ENCODE measurements at places on chromosomes 12 and 14. TPM values are rescaled to one million over a fixed set of nuclear protein-coding genes. Genes with fewer than 3 reads are reported as not detected.

DNA sequence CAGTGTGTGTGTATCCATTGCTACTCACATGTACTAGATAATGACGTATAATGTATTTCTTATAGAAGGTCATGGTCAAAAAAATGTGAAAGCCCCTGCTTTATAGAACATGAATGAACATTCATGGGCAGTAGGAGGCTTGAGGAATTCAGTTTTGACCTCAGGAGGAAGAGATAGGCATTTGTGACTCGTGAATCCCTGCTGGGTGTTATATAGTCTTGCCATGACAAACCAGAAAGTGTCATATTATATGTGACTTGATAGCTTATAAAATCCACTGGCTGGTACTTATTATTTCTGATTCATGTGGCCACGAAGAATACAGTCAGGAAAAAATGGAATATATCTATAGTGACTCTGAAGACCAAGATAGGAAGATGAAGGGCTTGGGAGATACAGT lies 287.6 kb downstream of the CEP128 start:
- H3K27me3 ChIP-seq: no peaks in the 10 kb centered on the region
- DNase-seq: no peak
- no peaks in the 10 kb centered on the region for H3K36me3 ChIP-seq
- H3K4me1 ChIP-seq: no peaks in the 10 kb centered on the region
- H3K27ac ChIP-seq: no peak overlapping the region

The DEGS2 gene
- total RNA-seq: 0.38 TPM

GRCh38 chr12:93197067-93197593 lies 180.6 kb upstream of the NUDT4 start:
- H3K27ac ChIP-seq: no peak overlapping the region
- H3K4me1 ChIP-seq: no peaks in the 10 kb centered on the region
- no peak overlapping the region for H3K4me3 ChIP-seq
- DNase-seq: no peak
- H3K36me3 ChIP-seq: no peaks in the 10 kb centered on the region

The AKAP3 gene
- 0.76 TPM for total RNA-seq

DNA sequence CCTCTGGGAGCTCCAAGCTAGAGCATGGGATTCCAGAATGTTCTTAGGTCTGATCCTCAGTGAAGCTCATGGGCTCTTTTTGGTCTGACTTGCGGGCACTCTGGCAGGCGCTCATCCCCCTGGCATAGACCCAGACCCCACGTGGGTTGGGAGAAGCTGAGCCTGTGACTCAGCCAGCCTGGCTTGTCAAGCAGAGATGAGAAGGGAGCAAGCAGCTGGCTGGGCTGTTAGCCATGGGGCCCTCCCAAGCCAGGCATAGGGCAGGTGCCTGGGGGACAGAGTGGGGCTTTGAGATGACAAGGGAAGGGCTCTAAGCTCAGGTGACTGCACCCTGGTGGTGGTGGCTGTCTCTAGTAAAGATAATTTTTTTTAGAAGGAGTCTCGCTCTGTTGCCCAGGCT lies 80.3 kb upstream of the NOS1 start:
- no peak for DNase-seq
- no peaks in the 10 kb centered on the region for H3K36me3 ChIP-seq
- no peak overlapping the region for H3K27ac ChIP-seq
- H3K4me3 ChIP-seq: no peak overlapping the region
- H3K4me1 ChIP-seq: no peaks in the 10 kb centered on the region

DNA sequence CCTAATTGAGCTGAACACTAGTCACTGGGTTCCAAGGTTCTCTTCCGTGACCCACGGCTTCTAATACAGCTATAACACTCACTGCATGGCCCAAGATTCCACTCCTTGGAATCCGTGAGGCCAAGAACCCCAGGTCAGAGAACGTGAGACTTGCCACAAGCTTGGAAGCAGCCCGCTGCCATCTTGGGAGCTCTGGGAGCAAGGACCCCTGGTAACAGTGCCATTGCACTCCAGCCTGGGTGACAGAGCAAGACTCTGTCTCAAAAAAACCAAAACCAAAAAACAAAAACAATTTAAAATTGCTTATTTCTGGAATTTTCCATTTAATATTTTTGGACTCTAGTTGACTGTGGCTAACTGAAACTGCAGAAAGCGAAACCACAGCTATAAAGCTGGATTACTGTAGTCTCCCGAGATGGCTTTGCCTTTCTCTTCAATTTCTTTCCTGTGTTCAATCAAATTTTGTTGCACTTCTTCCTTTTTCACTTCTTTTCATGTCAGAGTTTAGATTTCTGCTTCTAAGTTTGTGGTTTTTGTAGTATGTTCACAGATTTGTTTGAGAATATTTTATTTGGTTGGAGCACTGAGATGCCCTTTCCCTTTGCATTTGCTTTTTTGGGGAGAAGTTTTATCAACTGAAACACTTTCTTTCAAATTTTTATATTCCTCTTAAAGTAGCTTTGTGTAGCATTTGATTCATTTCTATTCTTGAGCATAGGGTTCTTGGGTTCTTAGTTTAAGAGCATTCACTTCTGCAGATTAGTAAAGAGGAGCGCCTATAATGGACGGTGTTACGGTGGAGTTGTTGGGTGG lies 44.6 kb downstream of the DDHD1 start:
- no peaks in the 10 kb centered on the region for H3K36me3 ChIP-seq
- peak overlapping the region; percentile 87 for H3K27ac ChIP-seq
- peaks cover 5% of the 10 kb centered on the region for H3K4me1 ChIP-seq

The MGP gene
- 14.5 TPM for total RNA-seq

GRCh38 chr14:100782516-100783320 lies 43.2 kb upstream of the MEG3 start:
- no peak overlapping the region for H3K4me3 ChIP-seq
- H3K27ac ChIP-seq: no peak overlapping the region
- no peaks in the 10 kb centered on the region for H3K27me3 ChIP-seq
- no peaks in the 10 kb centered on the region for H3K36me3 ChIP-seq
- no peak for DNase-seq
- no peaks in the 10 kb centered on the region for H3K4me1 ChIP-seq

The CLEC7A gene
- total RNA-seq: 25.3 TPM

DNA sequence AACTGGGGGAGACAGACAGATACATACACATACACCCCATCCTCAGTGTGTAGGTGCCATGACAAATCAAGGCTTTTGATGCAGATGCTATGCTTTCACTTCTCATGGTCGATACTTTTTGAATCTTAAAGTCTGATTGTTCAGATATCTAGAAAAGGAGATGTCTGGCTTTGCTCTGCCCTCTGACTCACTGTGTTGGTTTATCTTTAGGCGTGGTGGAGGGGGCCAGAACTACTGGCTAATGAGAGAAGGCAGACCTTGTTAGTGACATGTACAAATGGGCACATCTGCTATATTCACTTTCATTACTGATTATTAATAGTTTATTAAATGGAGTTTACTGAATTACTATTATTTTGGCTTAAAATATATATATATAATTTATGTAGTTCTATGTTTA lies 444.3 kb upstream of the RGS6 start:
- H3K4me1 ChIP-seq: peaks cover 6% of the 10 kb centered on the region
- H3K27me3 ChIP-seq: no peaks in the 10 kb centered on the region
- no peak for DNase-seq
- H3K27ac ChIP-seq: no peak overlapping the region

DNA sequence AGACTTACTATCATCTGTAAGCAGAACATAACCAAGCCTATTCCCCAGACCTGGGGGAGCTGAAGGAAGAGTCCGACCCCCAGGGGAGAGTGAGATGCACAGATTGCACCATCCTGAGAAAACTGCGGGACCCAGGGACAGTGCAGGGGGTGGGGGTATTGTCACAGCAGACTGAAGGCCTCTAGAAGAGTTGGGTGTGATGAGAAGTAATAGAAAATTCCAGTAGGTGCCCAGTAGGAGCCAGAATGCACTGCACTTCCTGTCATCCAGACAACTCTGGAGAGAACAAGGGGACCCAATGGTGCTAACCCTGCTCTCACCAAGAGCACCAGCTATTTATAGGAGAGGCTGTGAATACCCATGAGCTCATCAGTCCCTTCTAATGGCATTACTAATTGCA lies 190.1 kb downstream of the BCL11B start:
- H3K4me3 ChIP-seq: no peak overlapping the region
- no peaks in the 10 kb centered on the region for H3K36me3 ChIP-seq
- no peaks in the 10 kb centered on the region for H3K27me3 ChIP-seq
- no peak for DNase-seq
- peaks cover 7% of the 10 kb centered on the region for H3K4me1 ChIP-seq

DNA sequence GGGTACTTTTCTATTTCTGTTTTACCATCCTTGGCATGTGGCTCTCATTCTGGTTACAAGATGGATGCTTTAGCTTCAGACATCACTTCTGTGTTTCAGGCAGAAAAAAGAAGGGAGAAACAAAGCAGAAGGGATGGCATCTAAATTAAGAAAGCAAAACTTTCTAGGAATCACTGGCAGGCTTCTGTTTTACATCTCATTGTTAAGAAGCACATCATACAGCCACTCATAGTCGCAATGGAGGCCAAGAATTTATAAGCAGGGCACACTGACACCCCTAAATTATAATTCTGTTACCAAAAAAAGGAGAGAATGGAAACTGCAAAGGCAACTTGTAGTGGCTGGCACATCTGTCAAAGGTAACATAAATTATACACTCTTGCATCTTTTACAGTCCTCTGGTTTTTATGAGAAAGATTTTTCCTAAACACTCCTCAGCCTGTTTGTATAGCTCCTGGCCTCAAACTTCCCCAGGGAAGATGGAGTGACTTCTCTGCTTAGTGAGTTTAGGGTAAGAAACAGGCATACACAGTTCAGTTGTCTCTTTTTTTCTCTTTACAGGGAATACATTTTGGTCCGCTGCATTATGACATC lies 22.0 kb upstream of the LEMD3 start:
- no peaks in the 10 kb centered on the region for H3K27me3 ChIP-seq
- no peak for DNase-seq
- H3K4me3 ChIP-seq: no peak overlapping the region
- no peak overlapping the region for H3K27ac ChIP-seq
- no peaks in the 10 kb centered on the region for H3K4me1 ChIP-seq

DNA sequence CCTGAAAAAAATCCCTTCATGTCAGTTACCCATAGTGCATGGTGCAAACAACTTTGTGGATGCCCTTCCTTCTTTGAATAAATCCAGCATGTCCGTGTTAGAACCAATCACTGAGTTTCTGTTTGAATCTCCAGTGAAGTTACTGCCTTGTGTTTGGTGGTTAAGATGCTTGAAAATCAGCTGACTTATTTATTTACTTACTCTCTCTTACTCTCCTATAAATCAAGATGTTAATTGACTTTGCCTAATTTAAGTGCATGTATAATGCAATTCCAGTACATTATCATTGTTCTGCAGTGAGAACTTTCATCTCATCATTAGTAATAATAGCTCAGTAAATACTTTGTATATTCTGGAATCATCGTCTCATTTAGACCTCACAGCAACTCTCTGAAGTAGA lies 114.2 kb downstream of the ESRRB start:
- no peak overlapping the region for H3K4me3 ChIP-seq
- DNase-seq: no peak
- no peaks in the 10 kb centered on the region for H3K27me3 ChIP-seq
- H3K36me3 ChIP-seq: no peaks in the 10 kb centered on the region
- H3K27ac ChIP-seq: no peak overlapping the region
- H3K4me1 ChIP-seq: peaks cover 9% of the 10 kb centered on the region

GRCh38 chr12:6285063-6285477 lies 25.4 kb upstream of the PLEKHG6 start:
- no peaks in the 10 kb centered on the region for H3K36me3 ChIP-seq
- no peak overlapping the region for H3K4me3 ChIP-seq
- no peak overlapping the region for H3K27ac ChIP-seq
- peaks cover under 1% of the 10 kb centered on the region for H3K27me3 ChIP-seq
- no peaks in the 10 kb centered on the region for H3K4me1 ChIP-seq

DNA sequence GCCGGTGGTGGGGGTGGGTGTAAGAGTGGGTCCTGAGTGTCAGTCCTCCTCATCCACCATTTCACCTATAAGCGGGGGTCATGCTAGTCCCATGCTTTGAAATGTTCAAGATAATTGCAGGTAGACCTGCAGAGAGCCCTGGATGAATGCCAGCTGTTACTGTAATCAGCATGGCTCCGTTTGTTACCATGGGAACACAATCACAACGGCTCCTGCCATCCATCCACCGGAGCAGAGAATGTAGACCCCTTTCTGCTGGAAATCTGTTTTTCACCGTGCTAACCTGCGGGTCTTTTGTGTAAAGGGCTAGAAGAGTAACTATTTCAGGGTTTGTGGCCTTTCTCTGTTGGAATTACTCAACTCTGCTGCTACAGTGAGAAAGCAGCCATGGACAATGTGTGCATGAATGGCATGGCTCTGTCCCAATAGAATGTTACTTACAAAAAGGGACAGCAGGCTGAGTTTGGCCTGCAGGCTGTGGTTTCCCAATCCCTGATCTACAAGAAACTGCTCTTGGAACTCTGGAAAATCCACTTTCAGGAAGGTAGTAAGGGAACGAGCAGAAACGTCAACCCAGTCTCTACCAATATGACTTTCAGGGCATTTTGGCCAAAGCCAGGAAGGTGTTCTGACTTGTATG lies 36.1 kb downstream of the KCTD10 start:
- DNase-seq: no peak
- no peaks in the 10 kb centered on the region for H3K36me3 ChIP-seq
- no peaks in the 10 kb centered on the region for H3K4me1 ChIP-seq
- H3K4me3 ChIP-seq: no peak overlapping the region
- H3K27me3 ChIP-seq: no peaks in the 10 kb centered on the region
- H3K27ac ChIP-seq: no peak overlapping the region

DNA sequence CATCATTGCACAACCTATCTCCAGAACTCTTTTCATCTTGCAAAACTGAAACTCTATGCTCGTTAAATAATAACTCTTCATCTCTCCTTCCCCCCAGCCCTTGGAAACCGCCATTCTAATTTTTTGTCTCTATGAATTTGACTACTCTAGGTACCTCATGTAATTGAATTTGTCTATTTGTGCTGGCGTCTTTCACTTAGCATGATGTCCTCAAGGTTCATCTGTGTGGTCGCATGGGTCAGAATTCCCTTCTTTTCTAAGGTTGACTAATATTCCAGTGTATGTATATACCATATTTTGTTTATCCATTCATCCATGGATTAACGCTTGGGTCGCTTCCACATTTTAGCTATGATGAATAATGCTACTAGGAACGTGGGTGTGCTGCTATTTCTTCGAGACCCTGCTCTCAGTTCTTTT lies 80.1 kb downstream of the PLXNC1 start:
- no peaks in the 10 kb centered on the region for H3K27me3 ChIP-seq
- H3K4me3 ChIP-seq: no peak overlapping the region
- H3K4me1 ChIP-seq: peaks cover 10% of the 10 kb centered on the region
- H3K27ac ChIP-seq: no peak overlapping the region

DNA sequence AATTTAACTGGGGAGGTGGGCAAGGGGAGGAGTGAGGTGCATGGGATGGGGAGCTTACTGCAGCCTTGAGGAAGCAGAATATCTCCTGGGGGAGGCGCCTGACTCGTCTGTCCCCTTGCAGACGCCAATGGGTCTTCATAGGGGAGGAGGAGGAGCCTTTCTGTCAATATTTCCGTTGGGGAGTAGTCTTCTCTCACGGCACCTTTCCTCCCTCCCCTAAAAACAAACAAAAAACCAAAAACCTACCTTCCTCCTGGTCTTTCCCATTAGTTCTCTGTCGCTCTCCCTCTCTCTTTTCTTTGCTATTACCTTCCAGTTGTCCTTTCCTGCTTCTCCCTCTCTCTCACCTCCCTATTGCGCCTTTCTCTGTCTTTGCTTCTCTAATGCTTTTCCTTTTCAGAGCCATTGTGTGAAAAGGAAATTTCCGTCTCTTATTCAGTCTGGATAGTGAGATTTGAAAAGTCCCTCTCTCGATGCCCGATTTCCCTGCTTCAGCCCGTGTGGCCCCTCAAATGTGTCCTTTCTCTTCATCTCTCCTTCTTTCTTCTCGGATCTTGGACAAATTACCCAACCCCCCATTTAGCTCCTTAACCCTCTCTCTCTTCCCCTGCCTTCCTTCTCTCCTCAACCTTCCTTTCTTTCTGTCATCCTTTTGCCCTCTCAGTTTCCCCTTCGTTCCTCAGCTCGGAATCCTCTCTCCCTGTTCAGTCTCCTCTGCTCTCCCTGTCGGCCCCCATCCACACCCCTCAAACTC lies 5.9 kb downstream of the GPR84 start:
- no peaks in the 10 kb centered on the region for H3K36me3 ChIP-seq
- peak overlapping the region; percentile 87 for H3K27ac ChIP-seq
- no peaks in the 10 kb centered on the region for H3K27me3 ChIP-seq
- H3K4me1 ChIP-seq: peaks cover 5% of the 10 kb centered on the region
- no peak for DNase-seq

Data from thymus (tissue), 14 donors.